ENCODE measurements at places on chromosomes 11 and 22.

DNA sequence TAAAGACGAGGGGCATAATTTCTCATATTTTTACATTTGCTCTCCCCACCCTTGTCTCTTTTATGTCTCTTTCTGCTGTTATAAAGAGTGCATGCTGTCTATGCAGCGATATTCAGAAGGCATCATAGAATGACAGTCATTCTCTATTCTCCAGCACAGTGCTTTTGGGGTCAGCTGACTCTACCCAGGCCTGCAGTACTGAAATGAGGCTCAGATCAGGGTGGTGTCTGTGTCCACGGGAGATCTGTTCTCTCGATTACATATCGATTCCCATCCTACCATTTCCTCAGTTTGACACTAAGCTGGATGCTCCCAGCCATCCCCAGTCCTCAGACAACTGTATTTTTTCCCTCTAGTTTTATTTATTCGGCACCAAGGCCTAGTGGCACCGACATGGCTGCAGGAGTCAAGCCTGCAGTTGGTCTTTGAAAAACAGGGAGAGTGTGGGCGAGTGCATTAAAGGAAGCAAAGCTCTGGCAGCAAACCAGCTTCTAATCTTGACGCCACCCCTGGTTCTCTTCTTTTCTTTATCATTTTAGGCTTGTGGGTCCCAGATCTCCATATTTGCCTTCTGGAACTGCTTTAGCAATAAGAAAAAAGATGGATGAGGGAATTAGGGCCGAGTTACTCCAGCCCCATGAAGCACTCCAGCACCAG lies 71.6 kb upstream of the PICALM start:
- DNase-seq = no peak

DNA sequence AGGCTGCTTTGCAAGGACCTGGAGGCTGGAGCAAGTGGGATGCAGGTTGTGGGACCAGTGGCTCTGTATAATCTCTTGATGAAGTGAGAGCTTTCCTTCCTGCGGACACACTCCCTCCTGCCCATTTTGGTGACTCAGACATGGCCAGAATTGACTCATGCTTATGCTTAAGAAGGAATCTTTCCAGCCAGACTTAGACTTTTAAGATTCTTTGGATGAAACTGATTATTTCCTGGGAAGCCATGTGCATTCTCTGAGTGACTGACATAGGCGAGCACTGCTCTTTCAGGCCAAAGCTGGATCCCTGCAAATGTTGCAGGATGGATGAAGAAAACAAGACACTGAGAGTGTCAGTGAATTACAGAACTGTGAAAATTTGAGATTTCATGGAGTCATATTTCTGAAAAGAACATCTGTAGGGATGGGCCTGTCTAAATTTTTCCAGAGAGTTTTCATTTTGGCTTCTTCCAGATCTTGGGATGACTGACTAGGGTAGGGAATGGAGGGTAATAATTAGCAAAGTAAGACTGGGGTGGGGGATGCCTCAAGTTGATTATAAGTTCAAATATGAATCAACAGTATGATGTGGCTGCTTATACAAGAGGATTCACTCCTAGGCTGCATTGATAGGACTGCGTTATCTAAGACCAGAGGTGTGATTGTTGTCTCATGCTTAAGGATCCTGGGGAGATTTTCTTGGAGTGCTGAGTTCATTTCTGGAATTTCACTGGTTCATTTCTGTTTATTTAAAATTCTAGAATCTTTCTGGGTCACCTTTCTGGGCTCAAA lies 195.8 kb downstream of the HIPK3 start:
- no peak for DNase-seq

DNA sequence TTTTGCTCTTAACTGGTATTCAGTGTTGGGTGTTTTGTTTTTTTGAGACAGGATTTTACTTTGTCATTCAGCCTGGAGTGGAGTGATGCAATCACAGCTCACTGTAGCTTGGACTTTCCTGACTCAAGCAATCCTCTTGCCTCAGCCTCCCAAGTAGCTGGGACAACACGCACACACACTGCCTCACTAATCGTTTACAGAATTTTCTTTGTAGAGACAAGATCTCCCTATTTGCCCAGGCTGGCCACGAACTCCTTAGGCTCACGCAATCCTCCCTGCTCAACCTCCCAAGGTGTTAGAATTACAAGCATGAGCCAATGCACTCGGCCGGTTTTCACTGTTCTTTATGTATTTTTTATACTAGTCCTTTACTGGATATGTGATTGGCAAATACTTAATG lies 51.0 kb upstream of the IGLL5 start:
- DNase-seq = no peak

- DNase-seq = no peak
Measured at GRCh38 chr11:15886866-15887265, 469.5 kb downstream of the SOX6 start.

- DNase-seq = no peak
Measured at GRCh38 chr11:131195661-131196517, 174.5 kb upstream of the NTM start.
